ENCODE measurements at places on chromosomes 16 and 17.

- no peak for DNase-seq
Observed at GRCh38 chr17:44878627-44879221, 20.5 kb downstream of the EFTUD2 start.

DNA sequence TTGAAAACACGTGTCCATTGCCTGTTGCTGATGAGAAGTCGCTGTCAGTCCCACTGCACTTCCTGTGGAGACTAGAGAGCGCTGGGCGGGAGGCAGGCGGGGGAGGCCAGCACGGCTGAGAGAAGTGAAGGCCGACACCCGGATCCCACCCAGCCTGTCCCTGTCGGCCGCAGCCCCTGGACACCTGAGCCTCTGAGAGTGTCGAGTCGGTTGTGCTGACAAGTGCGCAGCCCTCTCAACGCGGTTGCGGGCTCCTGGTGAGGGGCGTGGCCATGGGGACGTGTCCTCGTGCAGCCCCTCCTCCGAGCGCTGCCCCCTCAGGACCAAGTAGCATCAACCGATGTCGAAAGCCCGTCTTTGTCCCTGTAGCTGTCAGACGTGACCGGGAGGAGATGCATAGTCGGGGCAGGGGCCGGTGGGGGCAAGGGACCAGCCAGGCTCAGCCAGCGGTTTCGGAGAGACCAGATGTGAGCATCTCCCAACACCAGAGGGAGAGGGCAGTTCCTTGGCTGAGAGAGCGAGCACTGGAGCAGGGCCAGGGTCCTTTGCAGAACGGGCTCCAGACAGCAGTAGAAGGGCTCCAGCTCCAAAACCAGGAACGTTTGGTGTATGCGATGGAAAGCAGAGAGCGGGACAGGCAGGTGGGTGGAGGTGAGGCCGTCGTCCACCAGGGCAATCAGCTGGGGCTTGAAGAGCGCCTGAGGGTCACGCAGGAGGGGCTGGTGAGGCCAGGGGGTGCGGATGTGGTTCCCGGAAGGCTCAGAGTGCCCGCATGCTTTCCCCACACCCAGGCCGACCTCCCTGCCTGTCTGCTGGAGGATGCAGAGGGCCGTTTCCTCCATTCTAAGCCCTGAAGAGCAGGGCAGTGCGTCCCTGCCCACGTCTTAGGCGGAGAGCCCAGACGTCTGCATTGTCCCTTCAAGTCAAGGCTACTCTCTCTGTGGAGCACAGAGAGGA is 43.3 kb upstream of the CHMP6 start:
- no peak for DNase-seq

DNA sequence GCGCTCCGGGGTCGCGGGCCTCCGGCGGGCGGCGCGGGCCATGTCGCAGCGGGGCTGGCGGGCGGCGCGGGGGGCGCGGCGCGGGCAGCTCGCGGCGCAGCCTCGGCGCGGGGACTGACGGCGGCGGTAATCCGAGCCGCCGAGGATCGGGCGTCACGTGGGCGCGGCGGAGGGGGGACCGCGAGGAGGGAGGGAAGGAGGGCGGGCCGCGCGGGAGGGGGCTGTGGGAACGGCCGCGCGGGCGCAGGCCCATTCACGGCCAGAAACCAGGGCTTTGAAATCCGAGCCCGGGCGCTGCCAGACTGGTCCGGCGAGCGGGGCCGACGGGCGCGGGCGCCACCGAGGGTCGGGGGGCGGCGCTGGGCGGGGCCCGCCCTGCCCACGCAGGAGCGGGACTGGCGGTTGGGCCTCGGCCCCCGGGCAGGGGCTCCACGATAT is at the start of gene MTSS2:
Gene MTSS2 (minus strand): TSS at position 116 of the 438 bp plus-strand sequence. CDS start 262 bp downstream, outside the sequence.
- no peak for DNase-seq

DNA sequence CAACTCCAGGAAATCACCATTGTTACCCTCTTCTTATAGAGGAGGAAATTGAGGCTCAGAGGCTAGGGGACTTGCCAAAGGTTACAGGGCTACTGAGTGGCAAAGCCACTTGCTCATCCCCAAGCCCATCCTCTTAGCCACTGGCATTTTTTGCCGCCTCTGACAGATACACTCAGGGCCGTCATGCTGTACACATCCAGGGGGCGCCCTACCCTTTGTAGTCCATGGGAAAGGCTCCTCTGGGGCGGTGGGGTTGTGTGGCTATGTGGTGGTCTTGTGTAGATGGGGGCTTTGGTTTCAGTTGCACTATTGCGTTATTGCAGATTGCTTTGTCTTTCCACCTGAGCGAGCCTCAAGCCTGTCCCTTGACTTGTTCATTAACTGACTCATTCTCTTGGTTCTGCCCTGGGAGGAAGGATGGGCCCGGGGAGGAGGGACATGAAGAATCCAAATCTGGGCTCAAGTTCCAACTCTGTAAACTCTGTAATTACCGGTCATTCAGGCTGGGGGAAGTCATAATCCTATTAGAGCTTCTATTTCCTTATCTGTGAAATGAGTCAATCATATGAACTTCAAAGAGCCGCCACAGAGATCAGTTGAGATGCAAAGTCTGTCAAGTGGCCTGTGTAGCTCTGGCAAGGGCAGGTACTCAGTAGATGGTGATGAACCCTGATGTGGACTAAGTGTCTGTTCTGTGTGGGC is 2.8 kb downstream of the NOS2 start:
- DNase-seq = no peak

GRCh38 chr16:84768061-84768807 is 51.6 kb upstream of the CRISPLD2 start:
- no peak for DNase-seq

- DNase-seq = no peak
Observed at GRCh38 chr17:74833501-74834377, 25.9 kb downstream of the GRIN2C start.

- DNase-seq = no peak
Observed at GRCh38 chr17:19558946-19559345, 25.3 kb downstream of the SLC47A1 start.

GRCh38 chr16:89826531-89827382 is 1.5 kb upstream of the SPIRE2 start:
- DNase-seq = no peak
